ENCODE measurements at places on chromosomes 7 and 10.

- no peak for DNase-seq
These were observed 26.8 kb downstream of the ADD3 start for GRCh38 chr10:110034596-110034995.

DNA sequence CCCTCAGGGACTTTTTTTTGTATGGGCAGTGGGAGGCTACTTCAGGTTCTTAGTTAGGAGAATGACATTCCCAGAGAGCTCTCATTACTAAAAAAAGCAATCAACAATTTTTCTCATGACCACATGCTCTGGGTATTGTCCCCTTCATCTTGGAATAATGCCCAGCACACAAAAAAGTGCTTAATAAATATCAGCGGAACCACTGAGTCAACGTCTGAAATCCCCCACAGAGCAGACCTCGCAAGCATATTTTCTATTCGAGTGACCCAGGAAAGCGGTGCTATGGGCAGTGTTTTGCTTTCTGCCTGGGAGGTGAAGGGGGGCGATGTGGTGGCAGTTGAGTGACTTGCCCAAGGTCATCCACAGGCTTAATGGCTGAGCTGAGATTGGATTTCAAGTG lies 493.4 kb upstream of the ZMIZ1 start:
- no peak for DNase-seq

GRCh38 chr7:85750454-85750949 lies 563.6 kb upstream of the SEMA3D start:
- DNase-seq: no peak

DNA sequence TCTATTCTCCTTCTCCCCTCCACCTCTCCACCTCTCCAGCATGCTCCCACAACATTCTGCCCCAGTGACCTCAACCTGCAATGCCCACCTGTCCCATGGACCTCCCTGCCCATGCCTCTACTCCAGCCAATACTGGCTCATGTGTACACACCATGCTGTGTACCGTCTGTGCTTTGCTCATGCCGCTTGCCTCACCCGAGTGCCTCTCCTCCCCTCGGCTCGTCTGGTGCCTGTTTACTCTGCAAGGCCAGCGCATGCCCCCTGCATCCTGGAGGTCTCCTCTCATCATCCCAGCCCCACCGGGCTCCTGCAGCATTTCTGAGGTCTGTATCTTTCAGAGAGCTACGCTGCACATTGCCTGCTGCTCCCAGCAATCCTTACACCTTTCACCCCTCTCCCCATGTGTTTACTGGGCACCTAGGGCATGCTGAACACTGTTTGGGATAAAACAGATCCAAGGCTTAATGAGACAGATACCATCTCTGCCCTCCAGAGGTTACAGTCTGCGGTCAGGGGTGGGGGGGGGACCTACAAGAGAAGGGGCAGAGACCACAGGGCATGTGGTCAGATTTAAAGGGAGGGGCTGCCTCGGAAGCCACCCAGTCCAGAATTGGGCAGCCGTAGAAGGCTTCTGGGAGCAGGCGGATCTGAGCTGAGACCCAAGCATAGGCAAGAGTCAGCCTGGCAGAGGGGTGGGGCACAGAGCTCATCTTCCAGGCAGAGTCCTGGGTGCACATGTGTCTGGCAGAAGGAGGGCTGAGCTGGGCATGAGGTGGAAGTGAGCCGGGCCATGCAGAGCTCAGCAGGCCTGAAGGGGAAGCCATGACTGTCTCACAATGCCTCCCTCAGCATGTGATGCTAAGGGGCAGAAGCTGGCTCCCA lies 29.6 kb upstream of the PSAP start:
- no peak for DNase-seq

- no peak for DNase-seq
These were observed 177.3 kb upstream of the TMEM72 start for GRCh38 chr10:44733501-44734488.

GRCh38 chr10:137031-137430 lies 1.8 kb downstream of the ZMYND11 start:
- DNase-seq: peak; percentile 50

DNA sequence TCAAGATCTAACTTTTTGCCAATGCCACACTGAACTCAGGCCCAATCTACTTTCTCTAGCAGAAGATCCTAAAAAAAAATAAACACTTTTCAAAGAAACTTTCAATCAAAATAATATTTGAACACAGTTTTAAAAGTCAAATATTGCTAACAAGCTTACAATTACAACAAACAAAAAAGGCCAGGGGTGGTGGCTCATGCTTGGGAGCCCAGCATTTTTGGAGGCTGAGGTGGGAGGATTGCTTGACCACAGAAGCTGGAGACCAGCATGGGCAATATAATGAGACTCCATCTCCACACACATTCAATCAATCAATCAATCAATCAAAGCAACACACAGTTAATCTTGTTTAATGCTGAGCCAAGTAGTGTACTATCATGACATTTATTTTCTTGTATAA lies 149.2 kb downstream of the CYP26A1 start:
- no peak for DNase-seq
